D341Med (cell line): ENCODE measurements at places on chromosomes 6 and 20.

DNA sequence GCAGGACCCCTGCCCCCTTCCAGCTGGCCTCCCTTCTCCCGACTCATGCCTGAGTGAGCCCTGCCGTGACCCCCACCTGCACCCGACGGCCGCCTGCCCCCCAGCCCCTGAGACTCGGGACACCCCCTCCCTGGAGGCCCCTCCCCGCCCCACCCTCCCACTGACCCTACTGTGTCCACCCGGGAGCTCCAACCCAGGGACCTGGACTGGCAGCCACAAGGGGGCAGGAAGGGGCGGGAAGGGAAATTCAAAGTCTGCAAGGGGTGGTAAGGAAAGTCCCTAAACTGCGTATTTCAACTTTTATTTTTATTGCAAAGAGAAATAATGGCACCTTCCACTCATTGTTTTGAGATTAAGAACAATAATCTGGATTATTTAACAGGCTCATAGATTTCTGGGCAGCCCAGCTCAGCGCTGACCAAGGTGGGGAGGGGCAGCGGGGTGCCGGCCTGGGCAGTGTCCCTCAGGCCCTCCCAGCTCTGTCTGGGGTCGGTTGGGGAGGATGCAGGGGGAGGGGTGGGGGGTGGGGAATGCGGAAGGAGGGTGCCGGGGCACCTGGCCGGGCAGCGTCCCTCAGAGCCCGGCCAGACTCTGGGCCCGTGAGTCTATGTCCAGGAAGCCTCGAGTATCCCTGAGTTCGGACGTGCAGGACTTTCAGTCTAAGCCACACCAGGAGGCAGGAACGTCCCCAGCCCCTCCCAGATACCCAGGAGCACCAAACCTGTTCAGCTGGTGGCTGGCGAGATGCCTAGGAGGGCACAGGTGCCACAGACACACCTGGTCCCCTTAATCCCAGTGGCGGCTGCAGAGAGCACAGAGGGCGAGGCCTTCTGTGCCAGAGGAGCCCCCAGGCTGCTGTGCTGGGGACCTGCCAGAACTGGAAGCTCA, 1.3 kb upstream of the PTK6 start:
- DNase-seq, result no peak

GRCh38 chr6:70675822-70676221, 8.1 kb downstream of the SMAP1 start:
- no peak for DNase-seq

DNA sequence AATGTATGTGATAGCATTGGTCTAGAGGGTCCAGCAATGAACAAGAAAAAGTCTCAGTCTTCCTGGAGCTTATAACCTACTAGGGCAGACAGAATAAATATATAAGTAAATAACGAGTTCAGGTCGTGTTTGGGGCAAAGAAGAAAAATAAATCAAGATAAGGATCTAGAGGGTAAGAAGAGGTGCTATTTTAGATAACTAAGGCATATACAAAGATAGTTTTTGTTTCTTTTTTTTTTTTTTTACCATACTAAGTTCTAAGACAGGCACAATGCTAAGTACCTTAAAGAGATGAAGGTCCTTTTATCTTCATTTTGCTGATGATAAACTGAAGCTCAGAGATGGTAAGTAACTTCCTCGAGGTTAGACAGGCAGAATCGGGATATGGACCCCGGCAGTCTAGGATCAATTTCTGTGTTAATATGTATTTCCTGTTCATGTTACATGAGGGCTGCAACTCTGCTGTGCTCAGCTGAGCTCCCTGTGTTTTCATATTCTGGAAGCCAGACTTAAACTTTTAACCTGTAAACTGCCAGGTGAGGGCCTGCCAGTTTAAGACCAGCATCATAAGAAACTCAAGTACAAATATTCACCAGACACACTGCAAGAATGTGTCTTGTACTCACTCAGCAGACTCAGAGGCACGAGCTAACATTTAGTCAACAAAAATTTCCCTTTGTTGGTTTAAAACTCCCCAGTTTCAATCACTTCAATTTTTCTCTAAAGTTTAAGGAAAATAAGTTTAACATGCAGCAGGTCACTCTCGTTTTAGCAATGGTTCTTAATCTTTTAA, 23.3 kb downstream of the SESN1 start:
- DNase-seq, result no peak

DNA sequence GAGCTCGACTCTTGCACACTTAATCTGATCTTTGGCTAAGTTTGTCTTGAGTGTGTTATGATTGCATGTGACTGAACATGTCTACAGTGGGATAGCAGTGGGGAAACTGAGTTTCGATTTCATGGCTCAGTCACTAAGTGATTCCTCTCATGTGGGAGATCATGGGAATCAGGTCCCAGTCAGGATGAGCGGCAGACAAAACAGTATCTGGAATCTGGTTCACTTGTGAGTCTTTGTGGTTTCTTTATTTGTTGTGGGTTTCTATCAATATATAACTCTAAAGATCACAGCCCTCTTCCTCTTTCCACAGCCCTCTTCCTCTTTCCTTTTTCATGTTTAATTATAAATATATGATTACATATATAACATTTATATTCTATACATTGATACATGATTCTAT, 4.0 kb downstream of the RPP21 start:
- no peak for DNase-seq

GRCh38 chr6:40755749-40756452, 168.7 kb upstream of the LRFN2 start:
- no peak for DNase-seq

GRCh38 chr20:22789676-22790075, 205.3 kb upstream of the FOXA2 start:
- no peak for DNase-seq

GRCh38 chr6:797479-798077, 104.6 kb upstream of the EXOC2 start:
- DNase-seq, result peak; percentile 71

DNA sequence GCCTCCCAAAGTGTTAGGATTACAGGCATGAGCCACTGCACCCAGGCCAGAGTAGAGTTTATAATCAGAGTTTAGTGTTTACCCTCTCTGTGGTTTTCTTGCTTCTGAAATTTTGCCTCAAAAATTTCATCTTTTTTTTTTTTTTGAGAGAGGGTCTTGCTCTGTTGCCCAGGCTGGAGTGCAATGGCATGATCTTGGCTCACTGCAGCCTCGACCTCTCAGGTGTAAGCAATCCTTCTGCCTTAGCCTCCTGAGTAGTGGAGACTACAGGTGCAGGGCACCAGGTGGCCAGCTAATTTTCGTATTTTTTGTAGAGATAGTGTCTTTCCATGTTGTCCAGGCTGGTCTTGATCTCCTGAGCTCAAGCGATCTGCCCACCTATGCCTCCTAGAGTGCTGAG, 28.7 kb downstream of the TPX2 start:
- DNase-seq, result no peak

- DNase-seq, result no peak
These were observed 62.2 kb downstream of the SYNJ2 start for GRCh38 chr6:158043586-158044524.

DNA sequence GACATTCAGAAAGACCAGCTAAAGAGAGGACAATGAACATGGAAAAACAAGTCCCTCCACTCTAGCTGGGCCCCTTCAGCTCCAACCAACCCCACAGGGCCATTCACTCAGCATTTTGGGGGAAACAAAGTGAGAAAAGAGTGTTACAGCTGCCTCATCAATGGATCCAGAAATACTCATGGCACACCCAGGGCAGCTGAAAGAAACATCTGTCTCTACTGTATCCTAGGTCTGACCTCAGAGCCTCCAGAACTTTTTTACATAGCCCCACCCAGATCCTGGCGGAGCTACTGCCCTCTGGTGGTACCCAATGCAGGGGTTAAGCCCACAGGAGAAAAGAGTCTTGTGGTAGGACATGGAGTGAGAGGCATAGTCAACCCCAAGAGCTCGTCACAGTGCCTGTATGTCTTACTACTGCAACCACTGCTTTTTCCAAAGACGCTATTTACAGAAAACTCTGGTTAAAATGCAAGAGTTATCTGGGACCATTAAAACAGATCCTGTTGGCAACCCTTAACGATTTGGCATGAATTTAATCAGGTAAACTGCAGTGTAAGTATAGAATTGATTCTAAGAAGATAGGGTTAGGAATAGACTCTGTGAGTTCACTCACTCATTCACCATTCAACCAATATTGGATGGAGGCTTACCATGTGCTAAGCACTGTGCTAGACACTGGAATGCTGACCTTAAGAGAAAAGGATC, 37.4 kb upstream of the FAM83C start:
- peak; percentile 56 for DNase-seq

DNA sequence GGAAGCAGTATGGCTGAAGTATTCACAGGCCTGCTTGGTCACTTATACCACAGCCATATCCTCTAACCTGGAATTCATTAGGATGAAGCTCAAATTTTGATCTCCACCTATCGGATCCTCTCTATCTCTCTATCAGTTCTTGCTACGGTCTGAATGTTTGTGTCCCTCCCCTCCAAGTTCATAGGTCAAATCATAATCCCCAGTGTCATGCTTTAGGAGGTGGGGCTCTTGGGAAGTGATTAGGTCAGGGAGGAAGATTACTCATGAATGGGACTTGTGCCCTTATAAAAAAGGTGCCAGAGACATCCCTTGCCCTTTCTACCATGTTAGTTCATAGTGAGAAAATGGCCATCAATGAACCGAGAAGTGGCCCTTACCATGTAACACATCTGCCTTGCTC, 190.8 kb upstream of the MYLIP start:
- no peak for DNase-seq

- DNase-seq, result no peak
These were observed 202.4 kb downstream of the LMBRD1 start for GRCh38 chr6:69594405-69594804.

- no peak for DNase-seq
These were observed 178.6 kb upstream of the MAP3K7 start for GRCh38 chr6:90765491-90765890.

- DNase-seq, result no peak
These were observed 33.0 kb upstream of the HFE start for GRCh38 chr6:26053992-26054780.

DNA sequence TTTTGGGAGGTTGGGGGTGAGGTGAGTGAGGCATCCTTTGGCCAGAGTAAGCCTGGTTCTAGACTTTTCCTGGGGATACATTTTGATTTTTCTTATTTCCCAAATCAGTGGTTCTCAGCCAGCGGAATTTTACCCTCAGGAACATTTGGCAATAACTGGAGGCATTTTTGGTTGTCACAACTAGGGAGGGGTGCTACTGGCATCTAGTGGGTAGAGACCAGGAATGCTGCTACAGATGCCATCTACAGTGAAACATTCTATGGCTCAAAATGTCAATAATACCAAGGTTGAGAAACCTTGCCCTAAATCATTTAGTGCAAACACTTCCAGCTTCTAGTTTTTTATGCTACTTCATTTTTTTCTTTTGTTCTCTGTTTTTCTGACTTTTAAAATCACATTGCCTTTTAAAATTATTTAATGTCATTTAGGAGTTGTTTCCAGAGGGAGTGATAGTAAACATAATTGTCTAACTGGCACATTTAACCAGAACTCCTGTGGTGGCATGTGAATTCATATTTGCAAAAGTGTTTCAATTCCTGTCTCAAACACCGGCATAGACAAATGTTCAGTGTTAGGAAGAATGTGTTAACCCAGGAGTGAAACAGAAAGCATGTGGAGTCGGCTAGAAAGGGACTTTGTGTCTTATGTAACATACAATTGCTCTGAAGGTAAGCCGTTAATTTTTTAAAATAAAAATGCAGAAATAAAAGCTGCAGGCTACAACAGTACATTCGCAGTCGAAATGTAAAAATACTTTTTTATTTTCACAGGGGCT, 59.0 kb downstream of the QRSL1 start:
- no peak for DNase-seq

DNA sequence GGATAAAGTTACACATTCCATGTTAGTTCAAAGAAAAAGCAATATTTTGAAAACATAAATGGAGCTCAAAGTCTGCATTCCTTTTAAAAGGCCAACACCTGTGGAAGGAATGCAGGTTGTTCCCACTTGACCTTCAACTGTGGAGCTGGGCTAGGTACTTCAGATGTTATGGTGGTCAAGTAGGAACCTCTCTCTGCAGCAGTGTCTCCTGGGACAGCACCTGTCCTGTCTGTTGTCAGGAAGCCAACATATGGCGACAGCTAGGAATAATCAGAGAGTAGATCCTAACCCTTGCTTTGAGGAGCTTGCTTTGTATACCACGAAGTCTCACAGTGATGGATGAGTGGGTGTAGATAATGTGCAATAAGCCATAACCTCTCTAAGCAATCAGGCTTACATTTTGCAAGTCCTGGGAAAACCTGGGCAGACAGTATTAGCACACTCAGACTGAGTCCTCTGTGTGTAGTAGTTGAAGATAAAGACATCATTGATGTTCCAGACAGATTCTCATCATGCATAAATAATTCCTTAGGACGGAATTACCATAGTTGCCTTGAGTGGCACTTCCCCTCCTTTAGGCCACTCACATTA, 347.5 kb downstream of the PRL start:
- no peak for DNase-seq

DNA sequence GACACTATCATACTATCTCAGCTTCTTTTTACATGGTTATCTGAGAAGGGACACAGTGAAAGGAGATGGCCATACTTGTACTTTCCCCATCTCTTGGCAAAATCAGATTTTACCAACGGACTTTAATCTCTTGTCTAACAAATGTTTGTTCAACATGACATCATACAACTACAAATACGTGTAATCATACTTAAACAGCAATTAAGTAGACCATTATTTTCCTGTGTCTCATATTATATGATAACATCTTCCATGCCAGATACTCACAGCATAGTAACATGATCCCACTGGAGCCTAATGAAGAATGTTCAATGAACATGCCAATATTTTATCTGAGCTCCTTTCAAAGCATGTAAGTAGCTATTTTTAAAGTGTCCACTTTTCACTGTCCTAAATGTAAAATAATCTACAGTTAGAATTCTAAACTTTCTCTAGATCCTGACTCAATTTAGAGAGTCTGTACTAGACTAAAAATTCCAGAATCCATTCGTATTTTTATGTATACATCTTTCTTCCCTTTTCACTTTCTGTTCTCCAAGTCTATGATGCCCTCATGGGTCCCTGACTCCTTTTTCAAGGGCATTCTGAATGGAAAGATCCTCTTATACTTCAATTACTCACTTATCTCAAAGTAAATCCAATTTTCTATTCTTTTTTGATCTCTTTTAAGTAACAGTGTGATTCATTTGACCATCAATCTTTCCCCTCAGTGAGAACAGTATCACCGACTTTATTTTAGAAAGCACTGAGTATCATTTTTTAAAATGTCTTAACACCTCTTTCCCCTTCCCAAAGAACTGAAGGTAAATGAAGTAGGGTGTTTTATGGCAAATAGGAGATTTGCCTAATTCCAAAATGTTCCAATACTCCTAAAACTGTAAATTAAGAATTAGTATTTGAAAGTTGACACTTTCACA, 133.5 kb downstream of the CDK19 start:
- DNase-seq, result no peak
